ENCODE measurements at places on chromosomes 6 and 20.

DNA sequence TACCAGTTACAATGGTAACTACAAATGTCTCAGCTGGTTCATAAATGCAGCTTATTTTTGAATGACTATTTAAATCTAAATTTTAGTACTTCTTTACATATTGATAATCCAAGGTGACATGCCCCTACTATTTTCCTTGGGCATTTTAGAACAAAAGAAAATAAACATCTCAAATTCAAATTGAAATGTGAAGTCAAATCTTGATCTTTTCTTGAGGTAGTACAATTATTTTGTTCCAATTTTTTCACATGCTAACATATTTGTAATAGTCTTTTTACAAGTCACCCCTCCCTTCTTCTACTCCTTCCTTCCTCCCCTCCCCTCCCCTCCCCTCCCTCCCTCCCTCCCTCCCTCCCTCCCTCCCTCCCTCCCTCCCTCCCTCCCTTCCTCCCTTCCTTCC, 370.1 kb upstream of the MMS22L start:
- DNase-seq, result no peak

GRCh38 chr6:34284563-34285447, 36.0 kb upstream of the SMIM29 start:
- no peak for DNase-seq

DNA sequence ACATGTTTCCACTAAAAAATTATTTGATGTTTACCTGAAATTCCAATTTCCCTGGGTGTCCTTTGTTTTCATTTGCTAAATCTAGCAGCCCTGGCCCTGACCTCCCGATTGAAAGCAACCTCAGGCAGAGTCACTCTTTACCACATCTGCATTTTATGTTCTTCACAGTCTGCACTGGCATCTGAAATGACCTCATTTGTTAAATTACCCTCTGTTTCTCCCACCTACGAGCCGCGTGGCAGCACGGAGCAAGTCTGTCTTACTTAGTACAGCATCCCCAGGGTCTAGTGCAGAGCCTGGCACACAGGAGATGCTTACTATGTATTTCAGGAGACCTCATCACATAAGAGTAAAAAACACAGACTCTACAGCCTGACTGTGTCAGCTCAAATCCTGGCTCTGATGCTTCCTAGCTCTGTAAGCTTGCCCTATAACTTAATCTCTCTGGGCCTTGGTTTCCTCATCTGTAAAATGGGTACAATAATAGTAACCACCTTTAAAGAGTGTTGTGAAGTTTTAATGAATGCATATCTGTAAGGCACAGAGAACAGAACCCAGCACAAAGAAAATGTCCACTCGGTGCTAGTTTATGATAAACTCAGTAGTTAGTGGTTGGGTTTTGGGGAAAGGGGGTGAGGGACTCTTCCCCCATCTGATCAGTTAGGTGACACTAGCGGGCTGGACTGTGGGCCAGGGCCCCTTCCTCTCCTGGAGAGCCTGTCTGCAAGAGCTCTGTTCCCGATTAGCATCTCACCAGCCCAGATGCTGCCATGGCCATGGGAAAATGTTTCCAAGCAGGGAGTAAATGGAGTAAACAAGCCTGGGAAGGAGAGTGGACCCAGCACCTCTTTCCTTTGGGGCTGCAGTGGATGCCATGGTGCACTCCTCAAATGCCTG, 88.2 kb downstream of the PREX1 start:
- DNase-seq, result no peak

GRCh38 chr6:134182528-134182927, 130.1 kb upstream of the SLC2A12 start:
- no peak for DNase-seq

DNA sequence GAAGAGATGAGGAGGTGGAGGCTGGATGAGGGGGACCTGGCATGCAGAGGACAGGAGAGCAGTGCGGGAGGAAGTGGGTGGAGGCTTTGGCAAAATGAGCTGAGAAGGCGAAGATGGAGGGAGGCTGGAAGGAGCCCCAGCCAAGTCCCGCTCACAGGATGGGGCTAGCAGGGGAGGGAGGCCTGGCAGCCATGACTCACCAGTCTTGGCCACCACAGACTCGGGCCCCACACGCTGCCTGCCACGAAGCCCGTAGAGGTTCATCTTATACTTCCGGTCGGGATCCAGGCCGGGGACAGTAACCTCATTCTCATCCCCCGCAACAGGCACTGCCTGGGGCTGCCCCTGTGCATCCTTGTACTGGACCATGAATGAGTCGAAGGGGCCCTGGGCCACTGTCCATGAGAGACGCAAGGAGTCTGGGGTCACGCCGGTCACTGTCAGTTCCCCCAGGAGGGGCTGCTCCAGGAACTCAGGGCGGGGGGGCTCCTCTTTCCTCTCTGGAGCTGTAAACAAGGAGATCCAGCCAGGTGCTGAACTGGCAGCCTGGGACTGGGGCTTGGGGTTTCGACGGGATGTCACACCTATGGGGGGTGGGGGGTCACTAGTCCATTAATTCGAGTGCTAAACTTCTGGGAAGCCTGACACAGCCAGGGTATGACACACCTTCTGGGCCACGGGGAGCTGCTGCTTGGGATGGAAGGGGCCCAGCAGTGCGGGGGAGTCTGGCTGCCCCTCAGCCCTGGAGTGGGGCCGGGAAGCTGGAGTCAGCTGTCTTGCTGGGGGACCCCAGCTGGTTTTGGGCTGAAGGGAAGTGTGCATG, 27.8 kb downstream of the TNXB start:
- DNase-seq, result no peak

GRCh38 chr6:117681162-117681741, 6.0 kb downstream of the NUS1 start:
- DNase-seq, result no peak

GRCh38 chr6:30590509-30590908, 19.3 kb downstream of the ABCF1 start:
- no peak for DNase-seq
